ENCODE measurements at places on chromosomes 7 and 10. TPM values are rescaled to one million over a fixed set of nuclear protein-coding genes. Genes with fewer than 3 reads are reported as not detected.

GRCh38 chr10:76548716-76549115, 1088.9 kb downstream of the KCNMA1 start:
- DNase-seq = no peak

- no peak for DNase-seq
Measured at GRCh38 chr10:25036381-25036780, 20.0 kb downstream of the THNSL1 start.

- DNase-seq = no peak
Measured at GRCh38 chr7:84250452-84250851, 55.9 kb upstream of the SEMA3A start.

- DNase-seq = no peak
Measured at GRCh38 chr7:39838326-39838725, 111.7 kb upstream of the CDK13 start.

GRCh38 chr10:111432588-111432987, 355.8 kb downstream of the ADRA2A start:
- no peak for DNase-seq

The POP7 gene
- 50.1 TPM for total RNA-seq

- no peak for DNase-seq
Measured at GRCh38 chr7:5624386-5625365, 156.8 kb downstream of the RNF216 start.

The OR6V1 gene
- total RNA-seq = not detected
